ENCODE measurements at places on chromosomes 12 and 14.
A peak's percentile ranks its signal among the peaks of the same experiment; 100 is the strongest.

DNA sequence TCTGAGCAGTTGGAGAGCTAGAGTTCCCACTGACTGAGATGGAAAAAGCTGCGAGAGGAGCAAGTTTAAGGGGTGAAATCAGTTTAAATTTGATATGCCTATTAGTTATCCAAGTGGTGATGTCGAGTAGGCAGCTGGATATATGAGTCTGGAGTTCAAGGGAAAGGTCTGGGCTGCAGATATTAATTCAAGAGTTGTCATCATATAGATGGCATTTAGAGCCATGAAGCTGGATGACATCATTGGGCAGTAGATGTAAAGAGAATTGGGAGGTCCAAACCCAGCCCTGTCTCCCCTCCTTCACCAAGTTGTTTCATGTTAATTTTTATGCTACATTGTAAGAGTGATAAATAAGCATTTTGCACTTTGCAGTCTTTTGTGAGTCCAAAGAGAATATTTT, 898.1 kb downstream of the GALC start:
- DNase-seq = no peak

GRCh38 chr14:96793547-96793946, 3.6 kb upstream of the VRK1 start:
- DNase-seq = no peak

GRCh38 chr14:75941030-75941429, 40.8 kb downstream of the TGFB3 start:
- no peak for DNase-seq

GRCh38 chr12:11795913-11796459, 146.5 kb downstream of the ETV6 start:
- DNase-seq = no peak

DNA sequence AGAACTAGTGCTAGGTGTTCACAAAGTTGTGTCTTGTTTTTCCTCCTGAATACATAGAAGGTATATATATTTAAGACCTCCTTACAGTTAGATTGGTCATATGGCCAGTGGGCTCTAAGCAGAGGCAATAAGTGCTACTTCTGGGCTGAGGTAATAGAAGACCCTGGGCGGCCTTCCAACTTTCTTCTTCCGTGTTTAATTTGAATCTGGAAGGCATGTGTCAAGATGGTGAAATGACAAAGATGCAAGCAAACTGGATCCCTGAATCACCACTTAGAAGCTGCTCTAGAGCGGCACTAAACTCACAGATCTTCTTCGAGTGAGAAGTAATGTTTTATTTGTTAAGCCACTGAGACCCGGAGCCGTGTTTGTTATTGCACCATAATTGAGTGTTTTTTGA, 201.0 kb upstream of the GZMB start:
- DNase-seq = no peak

DNA sequence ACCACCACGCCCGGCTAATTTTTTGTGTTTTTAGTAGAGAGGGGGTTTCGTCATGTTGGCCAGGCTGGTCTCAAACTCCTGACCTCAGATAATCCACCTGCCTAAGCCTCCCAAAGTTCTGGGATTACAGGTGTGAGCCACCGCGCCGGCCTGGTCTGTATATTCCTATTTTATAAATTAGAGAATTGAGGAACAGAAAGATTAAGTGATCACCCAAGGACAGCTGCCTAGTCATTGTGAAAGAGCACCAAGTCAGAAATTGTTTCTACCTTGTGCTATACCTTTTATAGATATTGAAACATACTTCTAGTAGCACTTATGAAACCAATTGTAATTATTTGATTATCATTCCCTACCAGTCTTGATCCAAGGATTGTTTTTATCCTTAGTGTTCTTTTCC, 1.9 kb downstream of the KNTC1 start:
- no peak for DNase-seq

GRCh38 chr12:50841716-50842531, 802 bp upstream of the TMPRSS12 start:
- no peak for DNase-seq

DNA sequence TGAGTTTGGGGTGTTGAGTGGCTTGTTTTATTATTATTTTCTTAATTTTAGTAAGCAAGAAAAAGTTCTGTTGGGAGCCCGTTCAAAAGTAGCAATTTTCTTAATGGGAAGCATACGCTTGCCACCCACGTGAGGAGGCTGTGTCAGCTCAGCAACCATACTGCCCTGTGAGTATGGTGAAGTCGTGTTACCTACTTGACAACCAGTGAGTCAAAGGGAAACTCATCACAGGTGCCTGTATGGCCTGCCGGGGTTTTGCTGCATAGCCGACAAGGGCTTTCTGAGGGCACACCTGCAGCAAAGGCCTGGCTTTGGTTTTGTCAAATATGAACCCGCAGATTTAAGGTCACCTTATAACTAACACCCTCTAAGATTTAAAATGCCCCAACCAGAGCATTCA, 31.1 kb downstream of the PITPNM2 start:
- DNase-seq = peak; percentile 57

GRCh38 chr12:53743266-53744129, 8.3 kb downstream of the CISTR start:
- no peak for DNase-seq

DNA sequence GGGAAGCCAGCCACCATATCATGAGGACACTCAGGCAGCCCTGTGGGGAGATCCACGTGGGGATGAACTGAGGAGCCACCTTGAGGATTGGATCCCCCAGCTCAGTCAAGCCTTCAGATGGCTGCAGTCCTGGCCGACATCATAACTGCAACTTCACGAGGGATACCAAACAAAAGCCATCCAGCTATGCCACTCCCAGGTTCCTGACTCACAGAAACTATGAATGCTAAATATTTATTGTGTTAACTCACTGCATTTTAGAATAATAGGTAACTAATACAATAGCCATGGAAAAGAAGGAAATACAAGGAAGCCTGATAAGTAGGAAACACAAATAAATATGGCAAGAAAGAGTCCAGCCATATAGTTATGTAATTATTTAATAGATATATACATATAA, 42.1 kb upstream of the FAM222A start:
- no peak for DNase-seq

- no peak for DNase-seq
Measured at GRCh38 chr14:86626530-86626929, 1096.6 kb downstream of the FLRT2 start.

DNA sequence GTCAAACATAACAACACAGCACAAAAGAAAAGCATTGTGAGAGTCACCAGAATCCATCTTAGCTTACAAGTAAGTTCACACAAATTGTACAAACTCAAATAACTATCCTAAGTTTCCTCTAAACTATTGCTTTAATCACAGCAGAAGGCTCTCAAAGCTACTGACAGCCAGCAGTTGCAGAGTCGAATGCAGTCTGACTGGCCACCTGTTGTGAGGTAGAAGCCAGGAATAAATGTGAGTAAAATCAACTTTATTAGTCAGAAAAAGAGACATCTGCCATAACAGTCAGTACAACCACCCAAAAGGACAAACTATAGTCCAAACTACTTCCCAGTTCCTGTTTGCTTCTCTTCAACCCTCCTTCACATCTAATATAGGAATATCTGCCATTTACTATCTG, 231.7 kb upstream of the USP15 start:
- no peak for DNase-seq

DNA sequence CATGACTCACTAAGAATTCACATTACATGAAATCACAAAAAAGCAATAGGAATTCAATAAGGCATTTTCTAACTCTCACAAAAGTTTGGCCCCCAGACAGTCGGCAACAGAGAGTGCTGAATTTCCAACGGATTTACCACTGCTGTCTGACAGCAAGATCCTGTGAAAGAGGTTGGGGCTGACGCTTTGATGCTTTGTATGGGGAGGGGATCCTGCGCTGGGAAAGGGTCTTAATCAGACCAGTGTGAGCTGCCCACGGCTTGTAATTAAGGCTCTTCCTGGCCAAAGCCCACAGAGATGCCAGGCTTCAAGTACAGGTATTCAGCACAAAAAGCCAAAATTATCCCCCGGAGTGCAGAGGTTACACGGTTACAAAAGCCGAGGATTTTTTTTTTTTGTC, 66.8 kb upstream of the TMCC3 start:
- DNase-seq = no peak

GRCh38 chr12:10753059-10753458, 29.9 kb upstream of the YBX3 start:
- no peak for DNase-seq

DNA sequence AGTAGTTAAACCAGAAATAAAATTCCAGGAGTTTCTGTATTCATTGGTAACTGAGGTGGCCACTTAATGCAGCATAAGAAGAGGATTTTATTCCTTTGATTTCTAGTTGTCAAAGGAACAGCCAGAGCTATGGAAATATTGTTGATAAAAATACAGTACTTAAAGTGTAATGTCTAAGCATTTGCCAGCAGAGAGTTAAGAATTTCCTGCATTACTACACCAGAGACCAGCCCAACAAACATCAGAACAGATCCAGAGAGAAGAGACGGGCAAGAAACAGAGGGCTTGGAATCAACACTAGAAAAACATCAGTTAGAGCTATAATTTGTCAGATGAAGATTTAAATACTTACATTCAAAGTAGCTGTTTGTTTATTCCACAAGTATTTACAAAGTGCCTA, 77.9 kb downstream of the ST8SIA1 start:
- DNase-seq = no peak

DNA sequence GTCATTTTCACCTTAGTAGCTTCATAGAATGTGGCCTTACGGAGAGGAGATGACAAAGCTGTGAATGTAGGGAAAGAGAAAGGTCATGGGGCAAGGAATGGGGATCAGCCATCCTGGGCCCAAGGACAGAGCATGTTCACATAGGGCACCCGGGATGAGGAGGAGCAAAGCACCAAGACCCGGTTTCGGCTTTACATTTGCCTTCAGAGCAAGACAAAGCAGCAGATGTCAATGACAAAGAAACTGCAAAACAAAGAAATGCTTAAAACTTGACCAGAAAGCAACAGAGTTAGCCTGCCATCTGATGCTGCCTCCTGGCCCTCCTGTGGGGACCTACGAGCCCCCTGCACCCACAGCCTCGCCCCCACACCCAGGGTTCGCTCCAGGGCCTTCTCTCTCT, 249.2 kb downstream of the SLC41A2 start:
- DNase-seq = no peak

GRCh38 chr12:69903548-69903947, 78.5 kb downstream of the MYRFL start:
- DNase-seq = no peak

- DNase-seq = no peak
Measured at GRCh38 chr14:52068615-52069306, at the start of gene NID2. NID2 (minus strand) TSS chr14:52069059; CDS start chr14:52068994, 65 bp downstream.

GRCh38 chr12:9782547-9783382, 22.1 kb upstream of the CD69 start:
- DNase-seq = no peak

GRCh38 chr12:127245437-127245836, 1021.5 kb upstream of the TMEM132C start:
- DNase-seq = no peak

GRCh38 chr14:61337893-61338292, 16.5 kb downstream of the PRKCH start:
- no peak for DNase-seq

GRCh38 chr12:23464241-23464812, 485.1 kb downstream of the SOX5 start:
- DNase-seq = no peak

DNA sequence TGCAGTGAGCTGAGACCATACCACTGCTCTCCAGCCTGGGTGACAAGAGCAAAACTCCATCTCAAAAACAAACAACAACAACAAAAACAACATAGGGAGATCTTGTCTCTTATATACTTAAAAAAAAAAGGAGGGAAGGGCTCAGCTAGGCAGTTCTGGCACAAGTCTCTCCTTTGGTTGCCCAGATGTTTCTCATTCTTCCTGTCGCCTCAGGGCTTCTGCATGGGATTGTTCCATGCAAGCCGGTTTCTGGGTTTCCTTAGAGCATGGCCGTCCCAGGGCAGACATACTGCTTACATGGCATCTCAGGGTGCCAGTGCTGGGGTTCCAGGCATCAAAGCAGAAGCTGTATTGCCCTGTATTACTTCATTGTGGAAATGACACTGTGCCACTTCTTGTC, 5.2 kb upstream of the SLC8B1 start:
- no peak for DNase-seq

- DNase-seq = no peak
Measured at GRCh38 chr12:123986374-123986965, 13.5 kb downstream of the ZNF664 start.

DNA sequence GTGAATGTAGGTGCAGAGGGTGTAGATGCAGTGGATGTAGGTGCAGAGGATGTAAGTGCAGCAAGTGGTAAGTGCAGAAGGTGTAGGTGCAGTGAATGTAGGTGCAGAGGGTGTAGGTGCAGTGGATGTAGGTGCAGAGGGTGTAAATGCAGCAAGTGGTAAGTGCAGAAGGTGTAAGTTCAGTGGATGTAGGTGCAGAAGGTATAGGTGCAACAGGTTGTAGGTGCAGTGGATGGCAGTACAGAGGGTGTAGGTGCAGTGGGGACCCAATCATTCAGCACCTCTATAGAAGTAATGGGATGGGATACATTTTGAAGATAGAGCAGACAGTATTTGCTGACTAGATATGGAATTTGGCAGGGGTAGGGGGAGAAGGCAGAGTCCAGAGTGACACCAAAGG, 85.0 kb downstream of the HECTD4 start:
- DNase-seq = no peak

DNA sequence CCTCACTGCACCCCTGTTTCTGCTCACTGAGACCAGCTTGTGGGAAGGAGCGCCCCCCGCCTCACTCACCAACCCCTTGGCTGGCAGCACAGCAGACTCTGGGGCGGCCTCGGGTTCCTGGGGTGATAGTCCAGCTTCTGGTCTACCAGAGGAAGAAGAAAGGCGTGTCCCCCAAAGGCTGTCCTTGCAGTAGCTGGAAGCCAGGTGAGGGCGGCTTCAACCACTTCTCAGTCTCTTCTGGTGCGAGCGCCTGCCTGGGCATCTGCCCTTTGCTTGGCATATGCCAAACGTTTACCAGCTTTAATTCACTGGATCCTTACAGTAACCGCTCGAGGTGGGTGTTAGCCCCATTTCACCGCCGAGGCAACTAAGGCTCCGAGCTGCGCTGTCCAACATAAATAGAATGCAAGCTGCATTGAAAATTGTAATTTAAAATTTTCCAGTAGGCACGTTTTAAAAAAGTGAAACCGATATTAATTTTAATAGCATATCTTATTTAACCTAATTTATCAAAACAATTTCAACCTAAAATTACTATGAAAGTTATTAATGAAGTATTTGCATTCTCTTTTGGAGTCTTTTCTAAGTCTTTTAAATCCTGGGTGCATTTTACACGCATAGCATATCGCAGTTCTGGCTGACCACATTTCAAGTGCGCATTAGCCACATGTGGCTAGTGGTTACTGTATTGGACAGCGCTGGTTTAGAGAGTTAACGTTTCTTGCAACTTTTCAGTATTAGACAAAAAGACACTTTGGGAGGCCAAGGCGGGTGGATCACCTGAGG, 872 bp downstream of the FAM177A1 start:
- no peak for DNase-seq

DNA sequence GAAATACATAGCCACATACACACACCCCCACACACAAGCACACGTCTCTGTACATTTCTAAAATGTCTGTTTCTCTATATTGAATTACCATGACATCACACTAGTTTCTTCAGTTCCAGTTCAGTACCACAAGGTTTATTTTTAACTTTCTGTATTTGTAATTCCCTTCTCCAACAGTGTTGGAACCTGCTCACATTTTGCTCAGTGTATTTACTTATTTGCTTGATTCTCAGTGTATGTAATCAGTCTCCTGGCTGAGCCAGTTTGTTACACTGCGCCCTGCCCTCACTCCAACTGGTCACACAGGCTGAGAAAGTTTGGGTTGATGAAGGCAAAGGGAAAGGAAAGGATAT, 67.1 kb downstream of the MON2 start:
- DNase-seq = no peak

Data from GM12878 (cell line).